ENCODE measurements at places on chromosomes 6 and 20. TPM values are rescaled to one million over a fixed set of nuclear protein-coding genes. Genes with fewer than 3 reads are reported as not detected.

Gene CHRNA4
- not detected for total RNA-seq

Gene SSTR4
- not detected for total RNA-seq

Gene AGER
- total RNA-seq: 0.82 TPM

Gene ASIP
- not detected for total RNA-seq

Gene RHAG
- not detected for total RNA-seq

Gene EEF1A2
- total RNA-seq: 0.09 TPM

Gene ADGRF5
- total RNA-seq: 3.0 TPM

Gene CYP24A1
- total RNA-seq: not detected

Gene TCF15
- total RNA-seq: not detected

Gene GATA5
- total RNA-seq: 0.77 TPM

Gene GJA10
- not detected for total RNA-seq

Gene ECT2L
- not detected for total RNA-seq

Gene LAMA4
- 170 TPM for total RNA-seq

Gene PACSIN1
- total RNA-seq: 0.09 TPM

Gene SLC17A1
- not detected for total RNA-seq

Gene APOM
- 0.51 TPM for total RNA-seq

Gene VNN1
- total RNA-seq: not detected

Gene ARMC12
- not detected for total RNA-seq

Data from pericardium fibroblast (primary cell).